ENCODE measurements at places on chromosomes 6 and 20.

- DNase-seq: no peak
These were observed 56.4 kb upstream of the TTPAL start for GRCh38 chr20:44419131-44419844.

- DNase-seq: peak; percentile 80
These were observed 596.0 kb downstream of the EPM2A start for GRCh38 chr6:145139140-145139850.

GRCh38 chr20:57867181-57867803, 157.5 kb upstream of the PMEPA1 start:
- DNase-seq: no peak

DNA sequence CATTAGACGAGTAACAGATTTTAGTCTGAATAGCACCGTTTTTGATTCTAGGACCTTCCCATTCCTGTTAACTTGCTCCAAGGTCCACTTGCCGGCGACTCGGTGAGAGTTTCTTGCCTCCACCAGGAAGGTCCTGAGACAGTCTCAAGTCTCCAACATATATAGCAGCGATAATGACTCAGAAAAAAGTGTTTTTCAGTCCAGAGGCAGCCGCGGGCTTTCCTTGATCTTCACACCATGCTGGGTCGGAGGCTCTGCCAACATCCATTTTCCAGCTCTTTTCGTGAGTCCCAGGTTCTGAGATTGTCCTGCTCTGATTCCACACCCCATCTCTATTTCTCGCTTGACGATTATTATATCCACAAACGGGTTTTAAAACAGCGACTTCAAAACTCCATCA, 170.5 kb downstream of the GPX5 start:
- DNase-seq: no peak

DNA sequence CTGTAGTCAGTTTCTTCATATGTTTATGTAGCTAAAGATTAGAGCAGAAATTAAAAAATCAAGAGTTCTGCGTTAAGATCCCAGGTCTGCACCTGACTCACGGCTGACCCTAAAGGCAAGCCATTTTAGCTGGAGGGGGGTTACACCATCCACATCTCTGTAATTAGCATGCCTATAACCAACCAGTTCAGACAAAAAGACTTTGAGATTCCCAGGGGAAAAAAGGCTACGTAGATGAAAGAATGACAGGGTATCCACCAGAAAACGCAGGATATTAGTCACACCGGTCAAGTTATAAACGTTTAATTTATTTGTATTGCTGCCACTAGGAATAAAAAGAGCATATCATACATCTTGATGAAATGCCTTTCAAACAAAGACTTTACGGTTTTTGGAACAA, 299.1 kb downstream of the FOXC1 start:
- DNase-seq: no peak

DNA sequence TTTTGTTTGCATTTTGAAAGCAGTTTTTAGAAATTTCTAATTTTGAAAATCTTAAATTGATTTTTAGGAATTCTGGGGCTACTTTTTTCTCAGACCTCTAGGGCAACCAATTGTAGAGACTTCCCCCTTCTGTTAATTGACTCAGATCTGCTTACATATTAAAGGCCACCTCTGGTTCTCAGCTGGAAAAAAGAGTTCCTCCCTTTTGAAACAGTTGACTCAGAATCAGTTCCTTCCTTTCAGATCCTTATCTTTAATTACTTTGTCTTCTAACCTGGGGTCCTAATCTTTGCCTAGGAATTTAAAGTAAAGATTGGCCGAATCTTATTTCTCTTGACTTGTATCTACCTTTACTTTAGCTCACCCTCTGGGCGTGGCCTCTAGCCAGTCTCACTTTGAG, 146.8 kb downstream of the LAMA2 start:
- DNase-seq: no peak

GRCh38 chr6:150291968-150292710, 76.7 kb upstream of the IYD start:
- no peak for DNase-seq

DNA sequence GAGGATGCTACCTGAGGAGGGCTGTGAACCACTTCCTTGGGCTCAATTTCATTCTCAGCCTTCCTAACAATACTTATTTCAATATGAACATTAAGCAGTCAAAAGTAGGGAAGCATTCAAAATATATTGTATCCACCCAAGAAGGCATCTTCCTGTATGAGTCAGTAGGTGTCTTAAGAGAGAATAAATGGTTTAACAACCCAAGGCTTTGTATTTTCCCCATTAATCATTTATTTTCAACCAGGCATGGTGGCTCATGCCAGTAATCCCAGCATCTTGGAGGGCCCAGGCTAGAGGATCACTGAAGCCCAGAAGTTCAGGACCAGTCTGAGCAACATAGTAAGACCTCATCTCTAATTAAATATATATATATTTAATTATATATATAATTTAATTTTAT, 74.5 kb upstream of the MARCKS start:
- DNase-seq: no peak

DNA sequence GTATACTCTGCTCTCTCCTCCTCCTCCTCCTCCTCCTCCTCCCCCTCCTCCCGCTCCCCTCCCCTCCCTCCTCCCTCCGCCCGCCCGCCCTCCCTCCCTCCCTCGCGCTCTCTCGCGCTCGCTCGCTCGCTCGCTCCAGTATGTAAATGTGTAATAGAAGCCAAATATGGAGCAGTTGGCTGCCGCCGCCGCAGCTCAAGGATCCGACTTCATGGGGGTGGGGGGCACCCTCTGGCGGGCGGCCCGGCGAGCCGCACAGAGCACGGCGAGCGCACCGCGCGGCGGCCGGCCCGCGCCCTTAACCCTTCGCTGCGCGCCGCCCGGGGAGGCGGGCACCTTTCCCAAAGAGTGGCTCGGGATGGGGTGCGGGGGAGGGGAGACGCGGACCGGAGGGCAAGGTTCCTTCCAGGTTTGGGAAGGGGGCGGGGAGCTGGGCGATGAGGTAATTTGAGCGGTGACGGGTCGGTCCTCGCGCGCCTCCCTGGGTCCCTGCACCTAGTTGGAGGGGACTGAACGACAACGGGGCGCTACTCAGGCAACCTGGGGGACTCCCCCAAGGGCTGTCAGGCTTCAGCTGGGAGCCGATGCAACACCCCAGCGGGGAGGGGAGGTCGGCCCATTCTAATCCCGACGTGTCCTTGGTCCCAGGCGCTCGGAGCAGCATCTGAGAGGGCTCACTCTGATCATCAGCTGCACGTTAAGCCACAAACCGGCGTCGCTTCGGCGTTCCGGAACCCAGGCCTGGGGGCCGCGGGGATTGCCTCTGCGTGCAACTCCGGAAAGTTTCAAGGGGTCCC, 409 bp upstream of the ATXN1 start:
- DNase-seq: peak; percentile 4

DNA sequence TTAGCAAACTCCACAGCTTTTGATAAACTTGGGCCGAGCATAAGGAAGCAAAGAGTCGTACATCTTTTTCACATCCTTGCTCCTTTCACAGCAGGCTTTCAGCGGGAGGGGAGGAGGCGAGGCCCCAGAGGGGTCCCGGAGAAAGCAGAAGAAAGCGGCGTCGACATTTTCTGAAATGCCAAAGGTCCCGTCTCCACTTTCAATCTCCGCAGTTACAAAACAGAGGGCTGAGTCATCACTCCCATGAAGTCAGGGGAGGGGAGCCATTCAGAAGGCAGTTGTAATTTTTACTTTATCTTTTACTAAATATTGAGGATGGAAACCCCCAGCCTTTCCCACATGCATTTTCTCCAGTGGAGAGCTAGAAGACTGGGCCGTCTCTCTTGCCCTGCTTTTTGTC, 174.2 kb upstream of the THBS2 start:
- no peak for DNase-seq

GRCh38 chr6:163750431-163751031, 336.0 kb downstream of the QKI start:
- DNase-seq: no peak

GRCh38 chr6:83431545-83432155, 799 bp upstream of the ME1 start:
- DNase-seq: no peak

GRCh38 chr6:29764422-29765196, 41.4 kb downstream of the HLA-F start:
- DNase-seq: no peak

- DNase-seq: no peak
These were observed 18.6 kb upstream of the ELOVL2 start for GRCh38 chr6:11062715-11063114.

- no peak for DNase-seq
These were observed 327.2 kb upstream of the CITED2 start for GRCh38 chr6:139701695-139702094.

DNA sequence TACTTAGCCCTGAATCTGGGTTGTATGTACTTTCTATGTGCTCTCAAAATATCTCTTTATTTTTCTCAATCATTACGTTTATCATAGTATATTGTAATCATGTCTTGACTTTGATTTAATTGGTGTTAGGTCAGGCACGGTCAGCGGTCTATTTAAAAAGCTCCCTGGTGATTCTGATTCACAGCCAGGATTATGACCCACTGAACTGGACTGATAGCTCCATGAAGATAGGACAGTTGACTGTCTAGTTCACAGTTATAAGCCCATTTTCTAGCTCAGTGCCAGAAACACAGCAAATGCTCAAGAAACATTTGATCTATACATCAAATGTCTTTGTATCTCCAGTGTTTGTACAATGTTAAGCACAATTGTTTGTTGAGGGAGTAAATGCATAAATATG, 111.5 kb upstream of the CCN2 start:
- no peak for DNase-seq

GRCh38 chr6:56866917-56867522, 87.9 kb upstream of the BEND6 start:
- no peak for DNase-seq

GRCh38 chr6:52663120-52663935, 7.6 kb upstream of the TMEM14A start:
- peak; percentile 72 for DNase-seq

GRCh38 chr6:2566048-2566447, 184.7 kb downstream of the MYLK4 start:
- DNase-seq: no peak

- DNase-seq: no peak
These were observed 9.9 kb downstream of the SERPINB6 start for GRCh38 chr6:2961506-2961905.

GRCh38 chr6:150813993-150814359, 51.5 kb upstream of the MTHFD1L start:
- no peak for DNase-seq

GRCh38 chr6:149248693-149249369, 68.7 kb upstream of the TAB2 start:
- no peak for DNase-seq

GRCh38 chr6:39835821-39836295, 43.7 kb downstream of the DAAM2 start:
- no peak for DNase-seq

- no peak for DNase-seq
These were observed 7.2 kb downstream of the MAP3K4 start for GRCh38 chr6:160998766-160999165.

GRCh38 chr6:75449630-75450206, 43.9 kb downstream of the FILIP1 start:
- no peak for DNase-seq

- no peak for DNase-seq
These were observed 8.0 kb upstream of the ZBTB9 start for GRCh38 chr6:33446356-33446755.

DNA sequence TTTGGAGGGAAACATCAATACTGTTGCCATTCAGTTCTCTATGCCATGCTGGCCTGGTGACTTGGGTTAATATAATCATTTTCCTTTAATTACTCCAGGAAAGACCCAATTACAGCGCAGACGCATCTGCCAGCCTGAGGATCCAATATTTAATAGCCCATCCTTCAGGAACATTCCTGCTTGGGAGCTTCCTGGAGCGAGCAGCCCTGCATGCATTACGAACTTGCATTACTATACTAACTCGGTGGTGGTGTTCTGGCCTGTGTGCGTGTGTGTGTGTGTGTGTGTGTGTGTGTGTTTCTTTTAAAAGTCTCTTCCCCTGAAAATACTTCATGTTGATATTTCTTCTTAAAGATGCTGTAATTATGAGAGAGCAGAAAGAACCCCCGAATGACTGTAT, 26.5 kb downstream of the PMEPA1 start:
- no peak for DNase-seq

GRCh38 chr6:111411978-111412566, 70.9 kb downstream of the REV3L start:
- no peak for DNase-seq

GRCh38 chr20:50111120-50111828, 1.7 kb downstream of the UBE2V1 start:
- no peak for DNase-seq

DNA sequence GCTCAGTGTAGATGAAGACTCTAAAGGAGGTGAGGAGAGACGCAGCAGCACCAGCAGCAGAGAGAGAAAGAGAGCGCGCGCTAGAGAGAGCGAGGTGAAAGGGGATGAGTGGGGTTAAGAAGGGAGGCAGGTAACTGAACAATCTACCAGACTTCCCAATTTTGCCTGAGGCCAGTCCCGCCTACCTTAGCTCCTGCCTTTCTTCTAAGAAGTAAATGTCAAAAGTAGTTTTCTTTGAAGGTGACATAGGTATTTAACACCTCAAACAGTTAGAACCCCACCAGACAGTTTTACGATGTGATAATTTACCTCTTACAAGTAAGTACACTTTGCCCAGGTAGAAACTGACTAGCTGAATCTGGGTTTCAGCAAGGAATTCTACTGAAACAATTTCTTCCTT, 132.0 kb upstream of the EEF1E1 start:
- no peak for DNase-seq

DNA sequence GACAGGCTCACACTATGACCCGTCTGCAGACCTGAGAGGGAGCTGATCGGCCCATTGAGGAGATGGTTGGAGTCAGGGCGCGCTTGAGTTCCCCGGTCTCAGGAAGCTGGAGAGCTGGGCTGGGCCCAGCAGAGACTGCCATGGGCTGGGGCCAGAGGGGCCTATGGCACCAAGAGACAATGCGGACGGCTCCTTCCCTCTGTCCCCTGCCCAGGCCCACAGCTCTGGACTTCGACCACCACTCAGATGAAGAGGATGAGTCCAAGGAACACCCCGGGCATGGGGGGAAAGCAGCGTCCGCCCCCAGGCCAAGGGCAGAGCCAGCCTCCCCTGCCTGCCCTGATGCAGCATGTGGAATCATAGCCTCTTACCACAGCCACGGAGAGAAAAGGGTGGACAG, 40.2 kb upstream of the PHACTR3 start:
- no peak for DNase-seq

DNA sequence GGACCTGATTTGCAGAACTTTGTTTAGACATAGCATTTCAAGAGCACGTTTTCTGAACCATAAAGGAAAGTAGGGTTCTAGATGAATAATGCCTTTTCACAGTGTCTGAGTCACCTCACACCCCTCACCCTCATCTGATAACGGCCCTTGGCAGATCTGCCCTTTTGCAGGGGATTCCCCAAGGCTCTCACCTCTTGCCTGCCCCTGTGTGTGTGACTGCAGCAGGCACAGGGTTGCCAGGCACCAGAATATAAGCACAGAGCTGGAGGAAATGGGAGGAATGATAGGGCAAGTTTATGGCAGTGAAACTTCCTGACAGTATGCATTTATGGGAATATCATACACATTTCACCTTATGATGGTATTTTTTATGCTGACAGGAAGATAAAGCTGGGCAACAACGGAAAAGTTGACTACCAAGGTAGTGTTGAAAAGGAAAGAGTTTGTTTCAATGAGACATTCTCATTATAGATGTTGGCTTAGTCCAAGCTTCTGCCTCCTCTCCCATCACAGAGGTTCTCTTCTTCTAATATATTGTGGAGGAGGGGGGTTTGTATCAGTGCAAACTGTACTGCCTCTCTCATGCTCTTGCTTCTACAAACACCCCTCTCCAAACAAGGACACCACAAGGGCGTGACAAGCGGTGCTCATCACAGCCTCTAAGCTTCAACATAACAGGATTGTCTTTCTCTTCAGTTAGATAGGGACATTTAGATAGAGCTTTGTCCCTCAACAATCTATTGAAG, 101.5 kb upstream of the BACH2 start:
- no peak for DNase-seq

- DNase-seq: no peak
These were observed 19.1 kb upstream of the ABT1 start for GRCh38 chr6:26577720-26578072.

Data from NCI-H1092 treated with DMSO at 0.1 percent for 48 hours (cell line).